ENCODE measurements at places on chromosomes 6 and 20.

DNA sequence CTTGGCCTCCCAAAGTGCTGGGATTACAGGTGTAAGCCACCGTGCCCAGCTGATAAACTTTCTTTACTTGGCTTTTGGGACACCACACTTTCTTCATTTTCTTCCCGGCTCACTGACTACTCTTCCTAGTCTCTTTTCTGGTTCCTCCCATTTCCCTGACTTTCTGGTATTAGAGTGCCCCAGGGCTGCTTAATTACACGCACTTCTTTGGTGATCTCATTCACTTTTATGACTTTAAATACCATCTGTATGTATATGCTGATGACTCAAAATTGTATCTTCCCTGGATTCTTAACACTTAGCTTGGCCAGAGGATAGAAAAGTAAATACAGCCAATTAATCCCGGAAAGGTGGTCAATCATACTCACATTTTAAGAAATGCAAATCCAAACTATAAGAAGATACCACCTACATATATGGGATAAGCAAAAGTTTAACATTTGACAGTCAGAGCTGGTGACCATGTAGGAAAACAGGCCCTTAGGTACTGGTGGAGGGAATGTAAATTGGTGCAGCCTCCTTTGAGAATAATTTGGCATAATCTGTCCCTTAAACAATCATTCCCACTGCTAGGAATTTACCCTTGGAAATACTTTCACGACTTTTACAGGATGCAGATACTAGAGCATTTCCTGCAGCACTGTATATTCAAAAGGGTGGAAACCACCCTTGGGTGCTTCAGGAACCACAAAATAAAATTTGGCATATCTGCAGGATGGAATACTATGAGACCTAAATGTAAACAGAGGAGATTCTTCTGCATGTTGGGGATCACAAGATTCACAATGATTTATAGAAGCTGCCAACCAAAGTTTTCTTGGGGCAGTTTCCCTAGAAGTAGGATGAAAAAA is 9.4 kb upstream of the NANP start:
- DNase-seq, result no peak

GRCh38 chr6:160174681-160175080 is 53.1 kb downstream of the SLC22A1 start:
- no peak for DNase-seq

DNA sequence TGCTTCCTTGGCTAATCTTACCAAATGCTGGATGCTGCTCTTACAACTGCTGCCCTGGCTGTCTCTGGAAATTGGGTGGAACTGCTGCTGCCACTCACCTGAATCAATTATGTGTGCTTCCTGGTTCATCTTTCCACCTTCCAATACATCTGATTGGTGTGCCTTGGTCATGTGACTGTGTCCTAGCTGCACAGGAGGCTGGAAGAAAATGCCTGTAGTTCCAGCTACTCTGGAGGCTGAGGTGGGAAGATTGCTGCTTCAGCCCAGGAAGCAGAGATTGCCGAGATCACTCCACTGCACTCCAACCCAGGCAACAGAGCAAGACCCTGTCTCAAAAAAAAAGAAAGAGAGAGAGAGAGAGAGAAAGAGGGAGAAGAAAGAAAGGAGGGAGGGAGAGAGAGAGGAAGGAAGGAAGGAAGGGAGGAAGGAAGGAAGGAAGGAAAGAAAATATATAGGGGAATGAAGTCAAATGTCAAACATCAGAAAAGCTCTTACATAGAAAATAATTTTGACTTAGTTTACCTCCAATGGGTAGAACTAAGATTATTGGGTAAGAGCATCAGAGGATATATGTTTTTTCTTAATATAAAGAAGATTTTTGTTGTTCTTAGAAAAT is 14.1 kb upstream of the PPARD start:
- no peak for DNase-seq

- DNase-seq, result no peak
These were observed 1183.8 kb downstream of the HACE1 start for GRCh38 chr6:103675807-103676406.
